ENCODE measurements at places on chromosomes 3 and 15.

DNA sequence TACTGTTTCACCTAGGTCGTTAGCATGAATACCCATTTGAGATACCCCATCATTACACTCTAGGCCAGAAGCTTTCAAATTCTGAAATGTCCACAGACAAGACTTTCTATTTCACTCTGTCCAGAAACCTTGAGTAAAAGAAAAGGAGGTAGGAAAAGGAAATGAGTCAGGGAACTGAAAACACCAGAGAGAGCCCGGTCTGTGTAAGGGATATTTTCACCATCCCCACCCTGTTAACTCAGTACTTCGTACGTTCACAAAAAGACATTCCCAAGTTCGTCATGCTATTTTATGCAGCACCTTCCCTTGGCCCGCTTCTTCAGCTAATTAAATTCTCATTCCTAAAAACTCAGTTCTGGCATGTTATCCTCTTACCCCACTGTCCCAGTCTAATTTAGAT is 89.4 kb upstream of the SOX2 start:
- DNase-seq = no peak

DNA sequence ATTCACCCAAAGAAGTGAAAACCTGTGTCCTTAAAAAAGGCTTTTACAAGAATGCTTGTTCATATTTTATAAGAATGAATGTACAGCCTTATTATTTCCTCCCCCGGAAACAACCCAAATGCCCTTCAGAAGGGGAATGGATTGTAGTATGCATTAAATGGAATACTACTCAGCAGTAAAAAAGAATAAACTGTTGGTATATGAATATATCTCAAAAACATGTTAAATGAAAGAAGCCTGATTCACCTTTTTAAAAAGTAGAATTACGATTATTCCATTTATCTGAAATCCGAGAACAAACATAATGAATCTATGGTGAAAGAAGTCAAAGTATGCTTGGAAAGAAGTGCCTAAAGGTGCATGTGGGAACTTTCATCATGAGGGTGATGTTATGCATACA is 20.5 kb downstream of the STT3B start:
- DNase-seq = no peak

- no peak for DNase-seq
Measured at GRCh38 chr3:141680620-141681389, 57.3 kb upstream of the RNF7 start.

- DNase-seq = no peak
Measured at GRCh38 chr3:73143821-73144237, 82.4 kb downstream of the EBLN2 start.

GRCh38 chr15:62469874-62470688 is 305.0 kb upstream of the C2CD4B start:
- DNase-seq = no peak

DNA sequence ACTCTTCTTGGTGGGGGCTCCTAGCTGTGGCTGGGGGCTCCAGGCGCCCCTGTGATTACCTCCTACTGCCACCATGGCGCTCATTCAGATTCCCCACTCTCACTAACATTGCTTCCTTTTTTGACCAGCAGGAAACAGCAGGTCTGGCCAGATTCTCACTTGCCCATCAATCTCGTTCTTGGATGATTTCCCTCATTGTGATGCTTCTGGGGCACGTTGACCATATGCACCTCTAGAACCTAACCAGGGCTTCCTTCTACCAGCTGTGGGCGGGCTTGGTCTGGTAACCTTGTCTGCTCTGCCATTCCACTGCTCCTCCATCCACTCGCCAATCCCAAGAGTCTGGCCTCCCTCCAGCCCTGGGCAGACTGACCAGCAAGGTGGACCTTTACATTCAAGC is 35.9 kb upstream of the PTPN23 start:
- no peak for DNase-seq

DNA sequence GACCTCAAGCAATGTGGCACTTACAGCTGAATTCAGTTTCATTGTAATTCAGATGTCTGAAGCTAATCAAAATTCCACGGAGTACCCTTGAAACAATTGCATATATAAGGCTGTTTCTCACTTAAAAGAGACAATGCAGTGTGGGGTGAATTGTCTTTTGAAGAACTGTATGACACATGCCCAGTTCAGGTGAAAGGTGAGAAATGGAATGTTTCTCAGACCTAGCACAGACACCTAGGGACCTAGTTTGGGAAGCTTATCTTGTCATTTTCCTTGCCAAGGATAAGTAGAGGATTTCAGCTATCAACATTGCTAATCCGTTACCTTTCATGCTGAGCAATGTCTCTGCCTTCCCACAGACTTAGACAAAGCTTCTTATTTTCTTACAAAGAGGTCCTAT is 36.3 kb downstream of the MBNL1 start:
- no peak for DNase-seq

- no peak for DNase-seq
Measured at GRCh38 chr3:149495581-149496125, 21.2 kb downstream of the TM4SF4 start.

- DNase-seq = no peak
Measured at GRCh38 chr3:171173736-171174135, 147.2 kb upstream of the SLC2A2 start.

GRCh38 chr3:9503283-9503682 is 50.3 kb downstream of the LHFPL4 start:
- DNase-seq = peak; percentile 79

DNA sequence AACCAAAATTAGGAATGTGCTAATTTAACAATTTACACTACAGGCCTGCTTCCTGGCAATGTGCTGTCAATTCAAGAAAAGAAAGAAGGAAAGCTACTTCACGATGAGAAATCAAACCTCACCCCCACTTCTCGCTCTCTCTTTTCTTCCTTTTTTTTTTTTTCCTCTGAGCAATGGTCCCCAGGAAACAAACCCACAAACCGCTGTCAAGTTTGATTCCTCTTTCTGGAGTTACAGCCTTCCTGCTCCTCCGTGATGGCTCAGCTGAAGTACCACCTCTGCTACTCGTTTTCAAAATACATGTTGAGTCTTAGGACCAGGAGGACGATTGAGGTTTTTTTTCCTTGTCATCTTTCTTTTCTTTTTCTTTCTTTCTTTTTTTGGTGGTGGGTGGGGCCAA is 3.4 kb upstream of the TRIM71 start:
- DNase-seq = no peak

DNA sequence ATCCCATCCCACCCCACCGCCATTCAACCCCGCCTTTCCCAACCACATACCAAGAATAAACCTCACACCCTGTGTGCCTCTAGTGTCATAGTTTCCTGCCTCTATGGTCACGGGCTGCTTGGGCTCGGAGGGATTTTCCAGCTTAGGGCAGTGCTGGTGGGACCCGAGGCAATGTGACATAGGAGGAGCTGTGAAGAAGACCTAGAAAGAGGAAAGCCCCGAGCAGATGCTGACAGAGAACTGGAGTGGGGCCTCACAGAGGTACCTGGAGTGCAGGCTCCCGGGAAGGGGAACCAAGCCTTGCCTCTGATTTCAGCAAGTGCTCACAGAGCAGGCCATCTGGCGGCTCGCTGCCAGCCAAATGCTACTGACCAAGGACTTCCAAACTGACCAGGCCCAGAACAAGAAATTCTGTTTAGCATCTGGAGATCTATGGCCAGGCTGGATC is 27.5 kb downstream of the BHLHE40 start:
- peak; percentile 49 for DNase-seq

DNA sequence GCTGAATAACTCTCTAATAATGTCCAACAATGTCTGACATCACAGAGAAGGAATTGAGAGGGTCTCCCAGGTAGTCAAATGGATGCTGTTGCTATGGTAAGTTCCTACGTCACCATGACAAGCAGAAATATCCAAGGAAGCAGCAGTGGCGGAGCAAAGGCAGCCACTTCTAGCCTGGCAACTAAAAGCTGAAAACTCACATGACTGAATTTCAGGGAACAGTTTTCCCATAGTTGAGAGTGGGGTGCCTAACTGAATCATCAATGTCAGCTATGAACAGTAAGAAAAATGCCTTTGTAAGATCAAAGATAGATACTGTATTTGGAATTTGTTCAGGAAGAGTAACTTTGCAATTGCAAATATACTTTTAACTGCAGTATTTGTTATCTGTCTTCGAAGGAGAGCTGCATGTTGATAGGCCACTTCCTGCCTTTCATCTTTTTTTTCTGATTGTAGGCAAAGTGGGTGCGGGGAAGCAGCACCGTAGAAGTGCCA is 161.7 kb downstream of the BBX start:
- DNase-seq = no peak

GRCh38 chr3:123610331-123610730 is 25.5 kb upstream of the HACD2 start:
- no peak for DNase-seq

GRCh38 chr15:74780523-74781430 is 1.1 kb upstream of the CSK start:
- peak; percentile 54 for DNase-seq

- DNase-seq = no peak
Measured at GRCh38 chr3:129942296-129942695, 32.2 kb upstream of the TRH start.

- DNase-seq = no peak
Measured at GRCh38 chr3:4801892-4802291, 177.3 kb upstream of the BHLHE40 start.
